Fibroblast of skin of right quadriceps (primary cell): ENCODE measurements at places on chromosomes 11 and 22.
A peak's percentile ranks its signal among the peaks of the same experiment; 100 is the strongest.

DNA sequence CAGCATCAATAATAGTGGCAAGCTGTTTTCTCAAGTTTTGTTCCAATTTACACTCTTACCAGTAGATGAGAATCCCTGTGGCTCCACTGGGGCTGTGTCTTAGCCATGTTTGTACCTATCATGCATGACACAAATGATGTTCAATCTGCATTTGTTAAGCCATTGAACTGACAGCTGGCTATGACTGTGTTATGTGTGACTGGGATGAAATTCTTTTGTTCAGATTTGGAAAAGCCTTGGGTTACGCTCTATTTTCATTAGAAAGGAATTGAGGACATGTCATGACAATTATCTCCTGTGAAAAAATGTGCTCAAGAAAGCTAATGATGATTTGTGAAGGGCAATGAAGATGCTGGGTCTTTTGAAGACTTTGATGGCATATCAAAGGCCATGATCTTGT, 201.8 kb upstream of the LARGE1 start:
- no peak for DNase-seq

- no peak for DNase-seq
Measured at GRCh38 chr11:45751430-45751829, 53.5 kb upstream of the SLC35C1 start.

GRCh38 chr11:77003963-77004362, 30.2 kb upstream of the B3GNT6 start:
- DNase-seq: no peak

- DNase-seq: no peak
Measured at GRCh38 chr11:61477727-61478148, 30.8 kb upstream of the LRRC10B start.

DNA sequence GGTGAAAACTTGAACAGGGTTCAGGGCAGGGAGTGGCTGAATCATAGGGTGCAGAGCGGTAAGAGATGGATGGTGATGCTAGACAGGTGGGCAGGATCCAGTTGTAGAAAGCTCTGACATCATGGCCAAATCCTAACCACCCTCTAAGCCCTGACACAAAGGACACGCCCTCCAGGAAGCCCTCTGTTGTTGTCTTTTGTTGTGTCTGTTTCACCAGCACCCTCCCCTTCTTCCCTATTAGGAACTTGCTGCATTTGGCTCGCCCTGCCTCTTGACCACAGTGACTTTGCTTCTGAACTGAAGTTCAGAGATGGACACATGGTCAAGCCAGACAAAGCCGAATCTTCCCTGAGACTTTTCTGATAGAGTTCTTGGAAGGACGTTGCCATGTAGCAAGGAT, 14.2 kb upstream of the APOL6 start:
- DNase-seq: no peak

DNA sequence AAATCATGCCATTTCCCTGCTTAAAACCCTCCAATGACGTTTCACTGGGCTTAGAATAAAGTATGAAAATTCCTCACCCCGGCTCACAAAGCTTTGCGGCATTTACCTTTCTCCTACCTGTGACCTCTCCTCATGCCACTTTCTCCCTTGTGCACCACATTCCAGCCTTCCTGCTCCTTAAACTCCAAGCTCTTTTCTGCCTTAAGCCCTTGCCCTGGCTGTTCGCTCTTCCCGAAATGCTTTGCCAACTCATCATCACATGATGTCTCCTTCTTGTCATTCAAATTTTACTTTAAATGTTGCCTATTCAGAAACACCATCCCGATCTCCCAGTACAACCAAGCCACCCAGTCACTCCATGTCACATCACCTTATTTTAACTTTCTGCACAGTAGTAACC, 2.0 kb downstream of the PLEKHA7 start:
- DNase-seq: no peak

DNA sequence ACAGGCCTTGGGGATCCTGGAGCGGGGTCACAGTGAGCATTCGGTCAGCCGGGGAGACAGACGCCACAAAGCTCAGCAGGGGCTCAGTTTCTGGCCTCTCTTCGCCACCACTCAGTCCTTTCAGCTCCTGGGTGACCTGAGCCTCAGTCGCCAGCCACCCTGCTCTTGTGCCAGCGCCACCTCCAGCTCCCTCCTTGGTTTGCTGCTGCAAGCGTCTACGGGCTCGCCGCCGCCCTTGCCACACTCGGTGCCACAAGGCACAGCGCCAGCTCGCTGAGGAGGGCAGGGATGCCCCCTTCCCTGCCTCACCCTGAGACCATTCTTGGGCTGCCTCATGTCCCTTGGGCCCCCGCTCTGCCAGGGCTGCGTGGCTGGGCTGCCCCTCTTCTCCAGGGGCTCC, 1.5 kb upstream of the EEF1G start:
- no peak for DNase-seq

GRCh38 chr11:215581-216037, 8.1 kb downstream of the RIC8A start:
- DNase-seq: no peak

GRCh38 chr22:23713696-23714595, 23.1 kb downstream of the RGL4 start:
- DNase-seq: no peak

DNA sequence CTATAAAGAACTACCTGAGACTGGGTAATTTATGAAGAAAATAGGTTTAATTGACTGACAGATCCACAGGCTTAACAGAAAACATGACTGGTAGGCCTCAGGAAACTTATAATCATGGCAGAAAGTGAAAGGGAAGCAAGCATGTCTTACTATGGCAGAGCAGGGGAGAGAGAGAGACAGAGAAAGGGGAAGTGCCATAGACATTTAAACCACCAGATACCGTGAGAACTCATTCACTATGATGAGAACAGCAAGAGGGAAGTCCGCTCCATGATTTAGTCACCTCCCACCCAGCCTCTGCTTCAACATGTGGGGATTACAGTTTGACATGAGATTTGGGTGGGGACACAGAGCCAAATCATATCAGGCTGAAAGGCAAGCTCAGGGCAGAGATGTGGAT, 327.1 kb upstream of the DDI1 start:
- DNase-seq: no peak

- DNase-seq: no peak
Measured at GRCh38 chr11:43874738-43875137, 5.9 kb upstream of the ALKBH3 start.

- no peak for DNase-seq
Measured at GRCh38 chr22:20545681-20546521, 38.5 kb downstream of the MED15 start.

DNA sequence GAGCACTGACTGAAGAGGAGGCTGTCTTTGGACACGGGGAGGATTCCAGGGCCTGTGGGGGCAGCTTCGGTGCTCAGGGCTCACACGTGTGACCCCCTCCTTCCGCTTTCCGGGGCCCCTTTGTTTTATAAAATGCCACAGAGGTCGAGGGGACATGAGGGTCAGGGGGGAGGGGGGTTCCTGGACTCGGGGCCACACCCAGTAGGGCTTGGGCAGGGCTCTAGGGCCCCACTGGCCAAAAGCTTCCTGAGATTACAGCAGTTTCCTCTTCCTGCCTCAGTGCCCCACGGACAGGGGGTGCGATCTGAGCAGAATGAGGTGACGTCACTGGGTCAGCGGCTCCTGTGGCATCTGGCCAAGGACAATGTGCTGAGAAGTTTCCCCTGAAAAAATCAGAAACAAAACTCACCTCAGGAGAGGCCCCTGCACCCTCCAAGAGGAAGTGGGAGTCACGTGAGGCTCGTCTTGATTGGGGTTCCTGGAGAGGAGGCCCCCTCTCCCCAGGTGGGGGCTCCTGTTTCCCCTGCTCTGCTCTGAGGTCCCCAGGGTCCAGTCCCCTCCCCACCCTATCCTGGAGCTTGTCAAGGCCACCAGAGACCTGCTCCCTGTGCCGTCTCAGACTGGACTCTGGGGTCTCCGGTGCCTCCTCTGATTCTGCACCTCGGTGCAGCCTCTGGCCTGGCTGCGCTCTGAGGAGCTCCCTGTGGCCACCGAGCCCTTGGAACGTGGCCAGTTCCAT, 6.4 kb upstream of the IFITM3 start:
- peak; percentile 42 for DNase-seq

GRCh38 chr11:34819740-34820482, 96.3 kb downstream of the APIP start:
- DNase-seq: no peak

DNA sequence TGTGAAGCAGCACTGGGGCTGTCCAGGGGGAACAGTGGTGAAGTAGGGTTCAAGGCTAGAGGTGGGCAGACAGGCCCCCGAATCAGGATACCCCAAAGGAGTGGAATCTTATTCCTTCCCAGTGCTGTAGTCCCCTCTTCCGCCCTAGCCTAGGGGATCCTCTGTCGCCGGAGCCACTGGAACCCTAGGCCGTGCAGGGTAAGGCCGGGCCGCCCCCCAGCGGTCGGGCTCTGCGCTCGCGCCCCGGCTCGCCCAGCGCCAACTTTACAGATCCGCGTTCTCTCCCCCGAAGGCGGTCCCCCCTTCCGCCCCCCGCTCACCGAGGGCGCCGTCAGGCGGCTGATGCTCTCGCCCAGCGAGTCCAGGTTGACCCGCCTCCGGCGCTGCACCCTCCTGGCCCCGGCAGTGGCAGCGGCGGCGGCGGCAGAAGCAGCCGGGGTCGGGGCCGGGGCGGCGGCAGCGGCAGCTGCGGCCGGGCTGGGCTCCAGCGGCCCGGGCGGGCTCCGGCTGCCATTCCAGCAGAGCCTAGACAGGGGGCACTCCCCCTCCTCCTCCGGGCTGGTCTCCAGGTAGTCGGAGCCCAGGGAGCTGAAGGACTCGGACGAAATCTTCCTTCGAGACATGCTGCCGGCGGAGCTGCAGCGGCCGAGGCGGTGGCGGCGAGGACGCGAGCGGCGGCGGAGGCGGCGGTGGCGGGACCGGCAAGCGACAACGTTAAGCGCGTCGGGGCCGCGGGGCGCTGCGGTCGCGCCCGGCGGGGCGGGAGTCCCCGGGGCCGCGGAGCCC, 650 bp downstream of the GUCY1A2 start:
- DNase-seq: peak; percentile 67

- no peak for DNase-seq
Measured at GRCh38 chr22:44968736-44969135, 41.1 kb downstream of the PHF21B start.

GRCh38 chr11:124875943-124876817, 10.9 kb downstream of the ROBO3 start:
- peak; percentile 95 for DNase-seq

DNA sequence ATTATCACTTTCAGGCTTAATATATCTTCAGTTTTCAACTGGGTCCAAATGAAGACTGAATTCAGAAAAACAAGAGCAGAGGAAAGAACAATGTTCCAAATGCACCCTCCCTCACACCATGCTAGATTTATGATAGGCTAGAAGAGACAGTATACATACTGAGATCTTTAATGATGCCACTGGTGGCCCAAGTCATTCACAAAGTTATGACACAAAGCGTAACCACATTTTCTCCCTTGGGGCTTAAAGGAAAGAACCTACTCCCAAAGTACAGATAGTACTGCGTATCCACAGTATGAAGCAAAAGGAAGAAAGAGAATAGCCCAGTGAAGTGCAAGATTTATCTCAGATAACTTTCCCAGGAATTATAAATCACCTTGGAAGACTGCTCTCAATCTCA, 10.9 kb upstream of the SOX6 start:
- no peak for DNase-seq

DNA sequence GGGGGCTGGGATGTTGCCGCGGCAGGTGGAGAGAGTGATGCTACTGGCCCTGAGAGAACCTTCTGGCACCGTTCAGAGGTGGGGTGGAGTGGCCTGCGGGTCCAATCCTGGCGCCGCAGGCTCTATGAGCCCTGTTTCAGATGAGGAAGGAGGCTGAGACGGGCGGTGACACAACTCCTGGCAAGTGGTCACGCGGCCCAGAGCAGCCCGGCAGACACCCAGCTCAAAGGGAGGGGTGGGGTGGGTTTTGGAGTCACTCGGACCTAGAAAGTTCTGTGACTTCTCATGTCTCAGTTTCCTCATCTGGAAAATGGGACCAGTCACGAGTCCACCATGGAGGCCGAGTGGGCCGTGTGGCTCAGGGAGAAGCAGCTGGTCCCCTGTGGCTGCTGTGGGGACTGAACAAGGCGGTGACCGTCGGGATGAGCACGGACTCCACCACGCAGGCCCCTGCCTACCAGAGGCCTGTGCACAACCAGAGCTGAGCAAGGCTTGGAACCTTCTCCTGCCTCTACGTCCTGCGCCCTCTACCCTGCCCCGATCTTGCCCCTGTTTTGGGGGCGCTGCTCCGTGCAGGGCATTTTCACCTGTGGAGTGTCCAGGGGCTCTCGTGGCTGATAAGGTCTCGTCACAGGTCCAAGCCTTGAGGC, 3.7 kb downstream of the TSPO start:
- DNase-seq: no peak

- peak; percentile 99 for DNase-seq
Measured at GRCh38 chr11:122186439-122187080, 70.5 kb upstream of the BLID start.

DNA sequence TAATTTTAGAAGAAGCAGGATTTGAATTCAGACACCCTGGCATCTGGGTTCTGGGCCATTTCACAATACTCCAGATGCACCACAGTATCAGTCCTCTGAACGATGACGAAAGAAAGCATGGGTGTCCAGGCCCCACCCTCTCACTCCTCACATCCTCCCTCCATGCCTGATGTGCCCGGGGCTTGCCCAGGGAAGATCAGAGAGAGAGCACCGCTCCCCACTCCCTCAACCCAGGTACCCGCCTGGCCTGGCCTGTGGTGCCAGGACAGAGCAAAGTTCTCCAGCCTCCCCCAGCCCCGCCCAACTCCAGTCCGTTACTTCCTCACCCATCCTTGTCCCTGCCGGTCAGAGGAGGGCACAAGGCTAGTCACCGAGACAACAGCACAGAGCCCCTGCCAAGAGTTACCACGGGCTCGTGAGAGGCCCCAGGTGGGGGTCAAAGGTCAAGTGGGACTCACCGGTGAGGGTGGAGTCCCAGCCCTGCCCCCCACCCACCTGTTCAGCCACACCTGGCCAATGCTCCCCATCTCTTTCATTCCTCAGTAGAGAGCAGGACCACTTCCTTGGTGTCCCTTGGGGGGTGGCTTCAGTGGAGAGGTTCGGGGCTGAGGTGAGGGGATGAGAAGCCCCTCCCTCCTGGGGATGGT, 8.1 kb downstream of the BCL9L start:
- peak; percentile 79 for DNase-seq

- DNase-seq: peak; percentile 42
Measured at GRCh38 chr11:5004424-5005274, 10.0 kb downstream of the OR51L1 start.

DNA sequence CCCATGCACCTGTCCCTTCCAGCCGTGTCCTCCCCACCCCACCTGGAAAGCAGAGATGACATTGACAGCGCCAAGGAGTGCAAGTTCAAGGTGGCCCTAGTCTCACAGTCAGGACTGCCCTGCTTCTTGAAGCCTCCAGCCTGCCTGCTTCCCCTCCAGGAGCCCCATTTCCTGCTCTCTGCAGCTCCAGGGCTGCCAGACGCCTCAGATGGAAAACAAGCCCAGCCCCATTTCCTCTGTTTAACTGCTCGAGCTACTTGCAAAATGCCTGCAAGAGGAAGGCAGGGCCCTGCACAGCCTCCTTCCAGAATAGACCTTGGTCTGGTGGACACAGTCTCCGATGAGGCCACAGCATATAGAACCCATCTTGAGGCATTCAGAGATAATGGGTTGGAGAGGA, 5.0 kb upstream of the DGKZ start:
- DNase-seq: no peak
